ENCODE measurements at places on chromosomes 11 and 22.
A peak's percentile ranks its signal among the peaks of the same experiment; 100 is the strongest.

DNA sequence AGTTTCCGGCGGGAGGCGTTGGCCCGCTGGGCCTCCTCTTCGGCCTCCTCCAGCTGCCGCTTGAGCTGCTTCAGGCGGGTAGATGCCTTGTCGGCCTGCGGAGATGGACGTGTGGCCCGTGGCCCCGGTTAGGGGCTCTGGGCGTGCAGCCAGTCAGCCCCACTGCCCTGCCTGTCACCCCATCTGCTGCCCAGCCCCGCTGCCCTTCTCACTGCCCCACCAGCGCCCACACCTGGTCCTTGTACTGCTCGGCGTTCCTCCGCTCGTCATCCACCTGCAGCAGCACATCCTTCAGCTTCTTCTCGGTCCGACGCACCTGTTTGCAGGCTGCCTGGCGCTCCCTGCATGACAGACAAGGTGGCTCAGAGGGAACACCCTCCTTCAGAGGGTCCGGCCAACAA lies 31.2 kb downstream of the APOL1 start:
- no peak for DNase-seq

DNA sequence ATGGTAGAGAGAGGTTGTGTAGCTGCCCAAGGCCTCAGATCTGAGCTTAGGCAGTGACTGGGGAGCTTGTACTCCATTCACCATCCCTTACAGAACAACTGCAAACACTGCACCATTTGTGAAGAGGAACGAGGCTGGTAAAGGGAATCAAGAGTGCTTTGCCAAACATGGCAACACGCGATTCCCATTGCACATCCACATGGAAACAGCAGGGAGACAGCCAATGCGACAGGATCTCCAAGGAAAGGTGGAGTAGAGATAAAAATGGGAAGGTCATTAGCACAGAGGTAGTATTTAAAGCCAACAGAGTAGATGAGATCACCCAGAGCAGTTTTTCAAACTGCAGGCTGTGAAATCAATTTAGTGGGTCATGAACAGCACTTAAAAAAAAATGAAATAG lies 42.0 kb downstream of the TCF20 start:
- no peak for DNase-seq

DNA sequence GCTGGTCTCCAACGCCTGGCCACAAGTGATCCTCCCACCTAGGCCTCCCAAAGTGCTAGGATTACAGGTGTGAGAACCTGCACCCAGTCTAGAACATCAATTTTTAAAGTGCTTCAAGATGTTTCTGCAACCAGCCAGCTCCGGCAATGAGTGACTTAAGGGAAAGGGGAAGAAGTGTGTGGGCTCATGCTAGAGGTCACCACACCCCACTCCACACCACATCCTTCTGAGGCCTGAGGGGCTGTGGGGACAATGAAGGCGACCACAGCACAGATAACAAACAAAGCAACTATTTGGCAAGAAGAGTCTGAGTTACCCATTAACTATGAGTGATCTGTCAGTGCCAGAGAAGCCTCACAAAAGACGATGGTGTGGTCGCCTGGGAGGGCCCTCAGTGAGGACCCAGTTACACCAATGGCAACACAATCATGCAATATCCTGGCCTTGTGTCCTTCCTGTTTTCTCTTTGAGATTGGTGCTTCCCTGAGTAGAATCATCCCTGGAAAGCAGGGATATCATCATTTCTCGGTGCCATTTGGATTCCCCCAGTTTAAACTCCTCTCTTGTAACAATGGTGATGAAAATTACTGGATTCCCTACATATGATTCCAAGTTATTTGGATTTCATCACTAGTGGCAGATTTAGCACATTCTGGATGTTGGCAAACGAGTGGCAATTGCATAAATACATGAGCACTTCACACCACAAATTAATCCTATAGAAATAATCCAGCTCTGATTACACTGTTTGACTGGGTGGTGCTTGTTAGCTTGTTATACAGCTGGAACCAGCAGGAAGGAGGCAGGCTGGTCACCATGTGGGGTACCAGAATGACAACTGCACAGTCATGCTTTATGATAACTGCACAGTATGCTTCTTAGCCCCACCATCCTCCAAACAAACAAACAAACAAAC lies 18.4 kb downstream of the ABTB2 start:
- no peak for DNase-seq

GRCh38 chr11:111299101-111300026 lies 1.0 kb downstream of the POU2AF3 start:
- DNase-seq = no peak

- no peak for DNase-seq
Observed at GRCh38 chr11:122741613-122742300, 86.2 kb downstream of the UBASH3B start.

DNA sequence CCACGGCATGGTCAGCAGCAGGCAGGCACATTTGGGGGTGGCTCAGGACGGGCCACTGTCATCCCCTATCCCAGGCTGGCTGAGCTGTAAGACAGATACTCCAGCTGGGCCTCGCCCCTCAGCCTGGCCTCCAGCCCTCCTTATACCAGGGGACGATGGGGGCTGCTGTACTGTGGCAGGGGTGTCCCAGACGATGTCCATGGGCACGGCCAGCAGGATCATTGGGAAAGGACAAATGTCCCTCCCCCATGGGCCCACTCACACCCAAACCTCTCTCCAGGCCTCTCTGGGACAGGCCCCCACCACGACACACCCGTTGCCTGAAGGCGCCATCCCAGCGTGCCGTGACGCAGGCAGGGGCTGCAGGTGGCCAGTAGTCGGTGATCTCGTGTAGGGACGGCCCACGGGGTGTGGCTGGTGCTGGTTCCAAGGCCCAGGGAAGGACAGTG lies 1.5 kb upstream of the IL17REL start:
- DNase-seq = no peak

- DNase-seq = no peak
Observed at GRCh38 chr11:96506041-96506440, 116.2 kb downstream of the JRKL start.

- DNase-seq = no peak
Observed at GRCh38 chr11:120696597-120697218, 185.2 kb downstream of the GRIK4 start.

DNA sequence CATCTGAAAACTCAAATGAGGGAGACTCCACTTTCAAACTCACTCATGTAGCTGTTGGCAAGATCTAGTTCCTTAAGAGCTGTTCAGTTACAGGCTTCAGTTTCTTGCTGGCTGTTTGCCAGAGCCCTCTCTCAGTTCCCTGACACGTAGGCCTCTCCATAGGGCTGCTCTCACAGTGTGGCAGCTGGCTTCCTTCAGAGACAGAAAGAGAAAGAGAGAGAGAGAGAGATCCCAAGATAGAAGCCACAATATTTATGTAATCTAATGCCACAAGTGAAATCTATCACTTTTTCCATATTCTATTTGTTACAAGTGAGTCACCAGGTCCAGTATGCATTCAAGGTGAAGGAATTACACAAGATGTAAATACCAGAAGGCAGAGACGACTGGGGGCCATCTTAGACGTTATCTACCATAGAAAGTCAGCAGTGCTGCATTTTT lies 168.8 kb downstream of the RCN1 start:
- DNase-seq = no peak

DNA sequence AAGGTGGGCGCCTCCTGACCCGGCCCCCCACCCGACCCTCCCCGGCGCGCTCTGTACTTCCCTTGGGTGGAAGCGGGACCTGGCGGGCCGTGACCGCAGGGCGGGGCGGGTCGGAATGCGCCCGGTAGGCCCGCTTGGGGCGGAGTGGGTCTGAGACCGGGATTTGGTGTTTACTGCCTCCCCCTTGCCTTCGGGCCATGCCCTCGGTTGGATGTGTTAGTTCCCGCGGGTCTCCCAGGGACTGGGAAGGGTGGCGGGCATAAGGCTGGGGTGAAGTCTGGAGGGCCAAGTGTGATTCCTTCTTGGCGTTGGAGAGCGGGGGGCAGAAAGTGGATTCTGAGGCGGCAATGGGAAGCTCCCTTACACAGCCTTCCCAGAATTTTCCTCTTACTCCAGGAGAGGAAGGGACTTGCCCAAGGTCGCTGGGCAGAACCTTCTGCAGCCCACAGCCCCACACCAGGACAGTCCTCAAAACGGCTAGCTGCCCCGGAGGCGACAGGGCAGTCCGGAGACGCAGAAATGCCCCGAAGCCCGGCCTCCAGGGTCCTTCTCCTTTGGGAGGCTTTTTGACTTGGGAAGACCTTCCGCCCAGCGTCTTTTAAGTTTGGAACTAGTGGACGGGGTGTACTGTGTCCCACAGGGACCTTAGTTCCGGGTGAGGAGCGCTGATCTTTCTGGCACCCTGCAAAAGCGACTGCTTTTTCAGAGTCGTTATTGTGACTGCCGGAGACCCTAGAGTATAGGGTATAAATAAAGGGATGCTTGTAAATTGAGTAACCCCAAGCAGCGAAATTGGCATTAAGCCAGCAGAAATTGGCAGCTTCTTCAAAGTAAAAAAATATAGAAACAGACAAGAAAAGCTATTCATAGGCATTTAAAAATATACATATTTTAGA lies 647 bp downstream of the SWAP70 start:
- peak; percentile 33 for DNase-seq

- no peak for DNase-seq
Observed at GRCh38 chr11:36229091-36229705, 60.0 kb downstream of the COMMD9 start.

DNA sequence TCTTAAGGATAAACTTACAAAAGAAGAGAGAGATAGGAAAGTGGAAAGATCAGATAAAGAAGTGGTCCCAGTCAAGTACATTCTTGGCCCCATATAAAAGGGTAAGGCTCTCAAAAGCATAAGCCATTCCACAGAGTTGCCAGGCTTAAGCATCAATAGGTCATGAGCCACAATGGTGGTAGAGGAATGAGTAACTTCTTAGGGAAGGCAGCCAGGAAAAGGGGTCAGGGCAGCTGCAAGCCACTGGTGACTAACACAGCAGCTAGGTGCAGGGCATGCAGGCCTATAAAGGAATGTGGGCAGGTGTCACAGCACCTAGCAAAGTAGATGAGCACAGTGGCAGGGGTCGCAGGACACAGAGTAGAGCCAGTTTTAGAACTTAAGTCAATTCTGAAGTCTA lies 302.6 kb upstream of the FAT3 start:
- DNase-seq = no peak
